ENCODE measurements at places on chromosomes 12 and 14. TPM values are rescaled to one million over a fixed set of nuclear protein-coding genes. Genes with fewer than 3 reads are reported as not detected.

GRCh38 chr14:84760489-84761126, 769.3 kb upstream of the FLRT2 start:
- DNase-seq: no peak

- no peak for DNase-seq
Observed at GRCh38 chr12:57477710-57478681, 1.7 kb downstream of the ARHGAP9 start.

TAS2R50 gene
- polyA plus RNA-seq: not detected

DNA sequence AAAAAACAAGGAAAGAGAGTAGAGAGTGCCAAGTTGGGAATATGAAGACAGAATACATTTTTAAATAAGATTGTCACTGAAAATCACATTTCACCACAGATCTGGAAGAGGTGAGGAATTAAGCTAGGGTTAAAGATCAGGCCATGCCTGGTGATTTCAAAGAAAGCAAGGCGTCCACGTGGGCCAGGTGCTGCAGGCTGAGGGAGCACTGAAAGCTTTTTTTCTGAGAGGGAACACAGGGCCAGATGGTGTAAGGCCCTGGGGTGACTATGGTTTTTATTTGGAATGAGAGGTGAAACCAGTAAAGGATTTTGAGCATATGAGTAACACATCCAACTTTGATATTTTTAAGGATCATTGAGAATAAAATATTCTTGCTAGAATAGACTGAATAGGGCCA, 20.9 kb downstream of the SYT1 start:
- no peak for DNase-seq

CIROP gene
- not detected for polyA plus RNA-seq

- DNase-seq: no peak
Observed at GRCh38 chr14:47590767-47591495, 84.5 kb downstream of the MDGA2 start.

DNA sequence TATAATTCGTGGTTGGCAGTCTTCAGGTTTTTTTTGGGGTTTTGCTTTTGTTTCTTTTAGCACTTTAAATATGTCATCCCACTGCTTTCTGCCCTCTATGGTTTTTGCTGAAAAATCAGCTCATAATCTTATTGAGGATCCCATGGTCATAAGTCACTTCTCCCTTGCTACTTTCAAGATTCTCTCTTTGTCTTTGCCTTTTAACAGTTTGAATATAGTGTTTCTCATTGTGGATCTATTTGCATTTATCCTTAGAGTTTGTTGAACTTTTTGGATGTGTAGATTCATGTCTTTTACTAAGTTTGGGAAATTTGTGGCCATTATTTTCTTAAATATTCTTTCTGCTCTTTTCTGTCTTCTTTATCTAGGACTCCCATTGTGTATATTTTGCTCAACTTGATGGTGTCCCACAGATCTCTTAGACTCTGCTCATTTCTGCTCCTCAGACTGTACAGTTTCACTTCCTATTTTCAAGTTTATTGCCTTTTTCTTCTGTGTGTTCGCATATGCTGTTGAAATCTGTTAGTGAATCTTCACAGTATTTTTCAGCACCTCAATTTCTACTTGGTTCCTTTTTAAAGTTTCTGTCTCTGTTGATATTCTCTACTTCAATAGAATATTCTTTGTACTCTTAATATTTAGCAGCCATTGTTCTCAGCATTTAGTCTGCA, 70.8 kb downstream of the WNK1 start:
- DNase-seq: no peak

LUM gene
- 885 TPM for polyA plus RNA-seq

DNA sequence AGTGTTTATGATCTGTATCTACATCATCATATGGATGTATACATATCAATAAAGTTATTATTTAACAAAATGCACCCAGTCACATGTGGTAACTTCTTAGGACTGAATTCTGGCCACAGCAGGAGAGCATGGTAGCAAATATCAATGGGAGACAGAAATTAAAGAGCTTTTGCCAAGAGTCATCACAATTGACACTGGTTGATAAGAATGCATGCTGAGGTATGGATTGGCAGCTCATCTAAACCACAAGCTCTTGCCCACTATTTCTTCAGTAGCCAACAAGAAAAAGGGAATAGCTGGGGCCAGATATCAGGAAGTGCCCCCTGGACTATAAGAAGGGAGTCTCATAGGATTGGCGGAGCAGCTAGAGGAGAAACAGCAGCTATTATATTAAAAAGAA, 9.4 kb upstream of the PTGR2 start:
- DNase-seq: no peak

OTOGL gene
- 0.56 TPM for polyA plus RNA-seq

- no peak for DNase-seq
Observed at GRCh38 chr12:15754233-15754632, 35.0 kb downstream of the EPS8 start.

- peak; percentile 77 for DNase-seq
Observed at GRCh38 chr12:8145754-8146441, 10.9 kb upstream of the ZNF705A start.

SLC5A8 gene
- 0.23 TPM for polyA plus RNA-seq

GRCh38 chr12:125528281-125528680, 463.0 kb downstream of the AACS start:
- DNase-seq: no peak

PRR4 gene
- 12.3 TPM for polyA plus RNA-seq

KLRD1 gene
- 1.6 TPM for polyA plus RNA-seq

DAO gene
- not detected for polyA plus RNA-seq

- DNase-seq: no peak
Observed at GRCh38 chr14:103070971-103071542, 13.0 kb upstream of the LBHD2 start.

- no peak for DNase-seq
Observed at GRCh38 chr12:110314308-110314707, 33.3 kb downstream of the ATP2A2 start.

PPP4R4 gene
- polyA plus RNA-seq: 0.48 TPM

CD4 gene
- polyA plus RNA-seq: 92.2 TPM

CAPZA3 gene
- polyA plus RNA-seq: 1.6 TPM

Data from left lung (tissue), 14 donors.